Epithelial cell of umbilical artery (primary cell): ENCODE measurements at places on chromosomes 13 and 19. TPM values are rescaled to one million over a fixed set of nuclear protein-coding genes. Genes with fewer than 3 reads are reported as not detected.

Gene LGALS14
- total RNA-seq: not detected in 2 replicates

Gene FAM216B
- total RNA-seq: not detected in 2 replicates

Gene CRB3
- total RNA-seq: not detected in 2 replicates

Gene ZNF260
- total RNA-seq: 15.6 and 21.7 TPM in 2 replicates

Gene FAM98C
- total RNA-seq: 7.8 and 11.4 TPM in 2 replicates

Gene SPART
- total RNA-seq: 54.9 and 110 TPM in 2 replicates
